ENCODE measurements at places on chromosomes 1 and 21.

DNA sequence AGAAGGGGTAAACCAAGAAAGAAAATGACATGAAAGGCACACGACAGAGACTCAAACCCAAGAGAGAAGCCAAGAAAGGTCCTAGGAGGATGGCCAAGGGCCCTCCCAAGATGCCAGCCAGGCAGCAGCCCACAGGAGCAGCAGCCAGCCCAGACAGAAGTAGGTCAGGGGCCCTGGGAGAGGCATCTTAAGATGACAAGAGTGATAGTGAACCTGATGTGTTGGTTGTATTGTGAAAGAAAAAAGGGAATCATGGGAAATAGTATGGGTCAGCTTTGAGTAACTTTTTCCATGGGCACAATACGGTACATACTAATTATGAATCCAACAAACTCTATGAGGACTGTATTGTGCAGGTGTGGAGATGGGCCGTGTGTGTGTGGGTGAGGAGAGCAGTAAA lies 3.3 kb downstream of the CCSAP start:
- DNase-seq: no peak

GRCh38 chr1:65151641-65152040 lies 3.6 kb downstream of the AK4 start:
- DNase-seq: no peak

GRCh38 chr1:211420389-211420788 lies 71.6 kb downstream of the RD3 start:
- no peak for DNase-seq

DNA sequence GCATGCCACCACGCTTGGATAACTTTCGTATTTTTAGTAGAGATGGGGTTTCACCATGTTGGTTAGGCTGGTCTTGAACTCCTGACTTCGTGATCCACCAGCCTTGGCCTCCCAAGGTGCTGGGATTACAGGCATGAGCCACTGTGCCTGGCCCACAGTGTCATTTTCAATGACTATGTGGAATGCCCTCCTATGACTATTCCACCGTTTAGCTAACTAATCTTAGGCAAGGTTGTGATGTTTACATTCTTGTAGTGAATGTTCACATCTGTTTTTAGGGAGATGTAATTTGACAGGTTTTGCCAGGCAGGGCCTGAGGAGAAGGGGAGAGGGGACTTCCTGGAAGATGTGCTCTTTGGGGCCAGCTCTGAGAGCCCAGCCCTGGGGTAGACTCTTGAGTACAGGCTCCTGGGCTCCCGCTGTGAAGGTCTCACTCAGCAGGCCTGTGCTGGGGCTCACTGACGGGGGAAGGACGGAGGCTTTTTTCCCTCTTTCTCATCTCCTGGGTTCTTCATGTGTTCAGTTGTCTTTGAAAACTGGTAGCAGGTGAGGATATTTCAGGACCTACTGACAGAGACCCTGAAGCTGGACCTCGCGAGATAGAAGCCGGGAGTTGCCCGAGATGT lies 13.2 kb downstream of the COQ8A start:
- no peak for DNase-seq

DNA sequence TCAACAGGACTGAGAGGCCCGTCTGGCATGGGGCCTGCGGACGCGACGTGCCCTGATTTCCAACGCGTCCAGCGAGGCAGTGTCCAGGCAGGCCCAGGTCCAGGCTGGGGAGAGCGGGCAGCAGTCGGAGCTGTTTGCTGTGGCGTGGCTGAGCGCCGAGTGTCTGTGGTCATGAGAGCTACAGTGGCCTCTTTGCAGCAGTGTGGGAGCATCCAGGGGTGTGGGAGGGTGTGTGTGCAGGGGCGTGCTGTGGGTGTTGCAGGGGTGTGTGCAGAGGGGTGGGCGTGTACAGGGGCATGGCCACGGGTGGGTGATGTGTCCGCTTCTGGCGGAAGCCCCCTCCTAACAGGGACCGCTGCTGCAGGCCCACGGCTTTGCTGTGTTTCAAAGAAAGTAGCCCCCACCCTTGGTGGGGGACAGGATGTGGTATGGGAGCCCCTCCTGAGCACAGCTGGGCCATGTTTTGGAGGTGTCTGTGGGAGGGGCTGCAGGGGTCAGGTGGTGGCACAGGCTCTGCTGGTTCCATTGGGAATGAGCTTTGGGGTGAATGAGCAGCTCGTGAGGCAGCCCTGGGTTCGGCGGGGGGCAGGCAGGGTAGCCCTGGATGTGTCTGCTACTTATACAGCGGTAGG lies 17.7 kb downstream of the PLCH2 start:
- no peak for DNase-seq

DNA sequence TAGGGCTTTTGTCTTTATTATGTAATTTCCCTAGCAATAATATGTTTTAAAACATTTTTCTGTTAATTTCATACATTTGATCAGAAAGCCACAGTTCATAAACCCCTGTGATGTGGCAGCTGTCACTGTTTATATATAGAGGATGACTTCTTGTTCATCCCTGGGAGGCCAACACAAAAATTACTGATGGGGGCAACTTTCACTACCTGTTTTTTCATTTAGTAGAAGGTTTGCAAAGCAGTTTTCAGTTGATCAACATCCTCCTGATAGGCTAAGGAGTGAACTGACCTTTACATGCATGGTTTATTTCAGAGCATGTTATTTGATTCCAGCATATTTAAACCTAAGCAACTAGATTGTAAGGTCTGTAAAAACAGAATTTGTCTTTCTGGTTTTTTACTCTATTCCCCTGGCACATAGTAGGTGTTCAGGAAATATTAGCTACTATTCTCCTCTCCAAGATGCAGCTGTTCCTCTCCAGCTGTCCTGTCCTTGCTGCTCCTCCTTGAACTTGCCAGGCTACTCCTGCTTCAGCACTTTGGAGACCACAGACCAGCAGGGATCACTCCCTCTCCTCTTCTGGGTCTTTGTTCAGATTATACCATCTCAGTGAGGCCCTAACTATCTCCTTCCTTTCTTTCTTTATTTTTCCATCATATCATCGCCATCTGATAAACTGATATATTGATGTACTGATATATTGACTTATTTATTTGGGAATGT lies 54.7 kb downstream of the ROR1 start:
- no peak for DNase-seq

DNA sequence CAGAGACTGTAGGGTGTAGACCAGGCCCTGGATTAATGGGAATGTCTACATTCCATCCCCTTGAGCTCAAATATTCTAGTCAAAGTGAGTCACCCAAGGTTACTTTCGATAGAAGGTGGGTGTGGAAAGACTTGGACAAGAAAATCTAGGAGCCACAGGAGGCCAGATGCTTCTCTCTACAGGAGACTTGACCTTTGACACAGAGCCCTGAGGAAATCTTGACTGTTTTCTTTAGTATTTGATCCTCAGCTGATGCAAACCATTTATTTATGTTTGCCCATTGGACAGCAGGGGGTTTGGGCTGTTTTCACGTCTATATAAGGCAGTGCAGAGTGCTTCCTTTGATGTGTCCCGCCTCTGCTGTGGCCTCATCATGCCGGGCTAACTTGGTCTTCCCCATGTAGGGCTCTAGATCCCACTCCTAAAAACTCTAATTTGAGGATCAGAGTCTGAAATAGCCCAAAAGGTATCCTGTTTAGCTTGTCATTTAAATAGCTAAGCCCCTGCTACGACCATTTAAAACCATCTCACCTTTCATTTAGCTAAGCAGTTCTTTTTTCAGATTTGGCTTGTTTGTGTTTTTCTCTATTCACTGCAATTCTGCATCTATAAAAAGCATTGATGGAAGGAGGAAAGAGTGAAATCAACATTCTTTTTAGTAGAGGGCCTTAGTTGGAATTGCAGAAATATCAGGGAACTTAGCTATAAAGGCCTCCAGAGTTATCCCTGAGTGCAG lies 15.5 kb upstream of the MAP3K7CL start:
- DNase-seq: no peak

- no peak for DNase-seq
Measured at GRCh38 chr1:233340966-233341516, 13.5 kb downstream of the MAP3K21 start.

DNA sequence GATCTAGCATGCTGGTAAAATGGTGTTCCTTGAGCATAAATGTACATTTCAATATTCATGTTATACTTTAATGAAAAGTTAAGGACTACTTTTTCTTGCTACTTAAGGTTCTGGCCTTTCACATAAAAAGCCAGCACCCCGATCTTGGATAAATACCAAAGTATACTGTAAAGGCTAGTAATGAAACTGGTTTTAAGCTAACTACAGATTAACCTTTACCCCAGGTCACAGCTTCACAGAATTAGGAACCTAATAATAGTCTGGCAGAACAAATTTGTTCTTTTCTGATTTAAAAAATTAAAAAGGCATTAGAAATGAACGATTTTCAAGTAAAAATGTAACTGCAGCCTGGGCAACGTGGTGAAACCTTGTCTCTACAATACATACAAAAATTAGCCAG lies 23.5 kb downstream of the DIPK1A start:
- DNase-seq: no peak

DNA sequence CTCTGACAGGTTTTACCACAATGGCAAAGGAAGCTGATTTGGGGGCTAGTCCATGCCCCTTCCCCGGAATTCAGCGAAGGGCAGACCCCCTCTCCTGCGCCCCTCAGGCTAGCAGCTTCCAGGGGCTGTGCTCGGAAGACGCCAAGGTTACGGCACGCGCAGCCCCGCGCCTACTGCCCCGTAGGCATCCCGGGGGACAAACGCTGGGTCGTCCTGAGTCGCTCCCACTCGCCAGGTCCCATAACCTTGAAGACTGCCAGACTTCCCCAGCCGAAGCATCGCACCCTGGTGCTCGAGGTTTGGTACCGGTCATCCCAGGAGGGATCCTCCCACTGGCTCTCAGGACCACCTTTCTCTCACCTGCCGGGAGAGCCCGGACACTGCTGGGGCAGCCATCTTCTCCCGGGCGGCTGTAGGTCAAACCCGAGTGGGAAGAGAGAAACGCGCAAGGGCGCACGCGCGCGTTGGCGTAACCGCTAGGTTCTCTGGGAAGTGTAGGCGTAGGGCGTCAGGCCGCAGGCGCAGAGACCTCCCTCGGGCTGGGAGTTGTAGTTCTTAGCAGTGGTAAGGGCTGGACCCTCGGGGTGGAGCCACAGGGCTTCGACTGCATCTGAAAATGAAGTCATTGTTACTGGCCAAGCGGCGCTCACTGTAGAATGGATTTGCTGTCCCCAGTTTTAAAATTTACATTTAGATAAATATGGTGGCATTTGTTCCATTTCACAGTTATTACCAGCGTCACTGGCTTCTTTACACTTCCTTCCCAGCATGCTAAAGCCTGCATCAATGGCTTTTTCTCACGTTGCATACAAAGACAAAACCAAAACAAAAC lies at the start of gene ATP5PO:
TSS of gene ATP5PO (minus strand) at position 437 of the 832 bp plus-strand sequence. CDS start at position 396, 41 bp downstream.
- DNase-seq: peak; percentile 59

GRCh38 chr1:171266930-171267329 lies 18.6 kb downstream of the FMO1 start:
- DNase-seq: no peak

DNA sequence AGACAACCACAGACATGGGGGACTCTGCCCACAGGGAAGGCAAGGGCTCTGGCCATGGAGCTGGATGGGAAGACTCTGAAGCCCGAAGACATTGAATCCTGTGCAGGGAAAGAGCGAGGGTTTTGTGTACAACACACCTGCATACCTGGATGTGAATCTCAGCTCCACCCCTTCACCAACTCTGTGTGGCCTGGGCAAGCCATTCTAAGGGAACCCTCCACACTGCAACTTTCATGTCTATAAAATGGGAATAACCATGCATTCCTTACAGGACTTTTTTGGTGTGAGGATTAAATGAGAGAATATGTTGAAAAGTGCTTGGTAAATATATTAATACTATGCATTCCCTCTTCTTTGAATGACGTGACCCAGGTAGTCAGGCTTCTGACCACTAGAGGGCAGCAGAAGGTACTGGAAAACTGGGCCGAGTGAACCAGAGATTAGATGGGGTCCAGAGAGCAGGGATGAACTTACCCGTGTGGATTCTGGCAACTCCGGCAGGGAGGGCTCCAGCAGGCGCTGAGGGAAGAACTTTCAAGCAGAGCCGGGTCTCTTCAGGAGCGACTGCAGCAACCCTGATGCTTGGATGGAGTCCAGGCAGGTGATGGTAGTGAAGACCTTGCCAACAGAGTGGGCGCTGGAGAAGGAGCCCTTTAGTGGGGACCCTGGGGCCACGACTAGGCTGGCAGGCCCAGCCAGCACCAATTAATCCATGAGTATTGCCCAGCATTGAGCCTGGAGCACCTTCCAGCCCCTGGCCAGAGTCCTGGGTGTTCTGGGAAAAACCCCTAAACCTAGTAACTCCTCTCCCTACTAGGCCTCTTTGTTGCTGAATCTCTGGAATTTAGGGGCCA lies 834 bp upstream of the ELF3 start:
- DNase-seq: peak; percentile 98

GRCh38 chr1:241606544-241606943 lies 33.6 kb downstream of the CHML start:
- no peak for DNase-seq

DNA sequence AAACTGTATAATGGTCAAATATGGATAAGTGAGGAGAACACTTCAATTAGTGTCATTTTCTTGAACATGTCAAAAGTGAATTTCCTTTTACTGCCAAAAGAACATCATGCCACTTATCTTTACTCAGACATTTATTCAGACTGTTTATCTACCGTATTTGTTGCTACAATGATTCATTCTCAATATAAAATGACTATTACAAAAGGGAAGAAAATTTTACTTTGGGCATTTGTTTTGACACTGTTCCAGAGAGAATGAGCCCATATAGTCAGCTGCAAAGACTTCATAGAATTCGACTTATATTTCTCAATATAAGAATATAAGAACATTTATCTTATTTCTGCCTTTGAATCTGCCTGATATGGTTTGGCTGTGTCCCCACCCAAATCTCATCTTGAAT lies 1699.1 kb downstream of the BRINP3 start:
- no peak for DNase-seq

GRCh38 chr1:18868354-18868753 lies 8.9 kb upstream of the TAS1R2 start:
- DNase-seq: no peak

- no peak for DNase-seq
Measured at GRCh38 chr1:43773821-43774220, 66.5 kb downstream of the ST3GAL3 start.
